ENCODE measurements at places on chromosomes 5 and 9.
A peak's percentile ranks its signal among the peaks of the same experiment; 100 is the strongest.

DNA sequence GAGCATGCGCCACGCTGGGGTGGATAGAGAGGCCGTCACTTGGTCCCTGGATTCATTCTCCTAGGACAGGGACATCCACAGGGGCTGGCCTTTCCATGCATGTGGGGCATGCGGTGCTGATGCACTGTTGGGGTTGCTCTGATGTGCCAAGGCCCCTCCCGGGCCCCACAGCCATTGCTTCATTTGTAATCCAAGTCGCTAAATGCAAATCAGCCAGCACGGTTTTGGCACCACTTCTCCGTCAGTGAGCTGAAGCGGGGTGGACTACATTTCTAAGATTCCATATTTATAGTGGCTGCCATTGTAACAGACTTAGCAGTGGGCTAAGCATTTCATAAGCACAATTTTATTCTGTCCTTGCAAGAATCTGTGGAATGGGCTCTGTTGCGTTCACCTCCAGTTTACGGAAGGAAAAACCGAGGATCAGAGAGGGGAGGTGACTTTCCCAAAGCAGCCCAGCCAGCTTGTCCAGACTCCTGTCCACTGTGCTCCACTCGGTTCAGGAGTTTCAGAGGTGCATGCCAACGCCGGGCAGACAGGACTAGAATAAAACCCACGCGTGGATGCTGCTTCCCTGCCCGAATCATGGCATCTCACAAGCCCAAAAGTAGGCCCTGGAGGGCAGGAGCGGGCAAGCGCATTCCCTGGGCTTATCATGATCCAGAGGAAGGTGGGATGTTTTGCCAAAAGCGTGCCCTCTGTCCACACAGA lies 102.6 kb upstream of the COL5A1 start:
- no peak for DNase-seq

GRCh38 chr5:152855441-152855840 lies 450.4 kb upstream of the NMUR2 start:
- no peak for DNase-seq

- DNase-seq = no peak
These were observed 373.9 kb downstream of the CHSY3 start for GRCh38 chr5:130278136-130278535.

- peak; percentile 62 for DNase-seq
These were observed 110.7 kb upstream of the RAD23B start for GRCh38 chr9:107172160-107172978.

DNA sequence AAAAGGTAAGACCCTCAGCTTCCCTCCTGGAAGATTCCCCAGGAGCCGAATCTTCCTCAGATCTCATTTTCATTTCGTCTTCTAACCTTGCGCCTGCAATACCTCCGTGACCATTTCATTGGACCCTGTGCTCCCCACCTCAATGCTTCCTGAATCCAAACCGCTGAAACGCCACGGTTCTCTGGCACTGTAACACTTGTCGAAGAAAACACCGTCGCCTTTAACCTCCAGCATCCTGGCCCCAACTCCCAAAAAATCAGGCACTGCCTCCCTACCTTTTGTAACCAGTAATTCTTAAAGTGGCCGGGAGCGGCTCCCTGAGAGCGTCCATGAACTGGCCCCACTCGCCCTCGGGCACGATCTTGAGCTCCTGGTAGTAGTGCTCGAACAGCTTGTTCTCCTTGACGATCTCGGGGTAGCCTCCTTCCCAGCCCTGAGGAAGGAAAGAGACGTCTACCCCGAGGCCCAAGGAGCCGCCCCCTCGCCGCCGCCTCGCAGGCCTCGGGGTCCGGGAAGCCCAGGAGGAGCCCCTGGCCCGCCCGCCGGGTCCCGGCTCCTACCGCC lies 438 bp downstream of the NSUN2 start:
- no peak for DNase-seq

- DNase-seq = peak; percentile 55
These were observed 18.2 kb downstream of the S100Z start for GRCh38 chr5:76867827-76868693.

GRCh38 chr5:158967541-158967940 lies 132.2 kb downstream of the EBF1 start:
- no peak for DNase-seq

- DNase-seq = no peak
These were observed 89.7 kb downstream of the DROSHA start for GRCh38 chr5:31442058-31442745.

DNA sequence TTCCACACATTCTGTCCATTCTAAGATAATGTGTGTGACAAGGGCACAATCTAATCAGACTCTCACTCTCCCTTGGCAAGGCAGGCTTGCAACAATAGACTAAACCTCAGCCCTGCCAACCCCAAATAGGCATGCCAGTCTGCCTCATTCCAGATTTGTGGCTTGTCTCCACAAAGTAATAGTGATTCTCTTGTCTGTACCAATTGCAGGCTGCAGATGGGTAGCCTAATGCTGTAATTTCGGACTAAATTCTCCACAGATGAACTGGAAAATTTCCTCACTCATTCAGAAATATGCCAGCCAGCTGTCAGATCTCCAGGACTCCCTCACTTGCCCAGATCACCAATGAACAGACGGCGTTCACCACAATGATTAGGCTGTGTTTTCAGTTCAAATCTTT lies 413.6 kb downstream of the ELAVL2 start:
- no peak for DNase-seq

- no peak for DNase-seq
These were observed 6.4 kb downstream of the SEPTIN8 start for GRCh38 chr5:132770476-132771159.

GRCh38 chr9:129626625-129627284 lies 792 bp downstream of the NTMT1 start:
- no peak for DNase-seq

DNA sequence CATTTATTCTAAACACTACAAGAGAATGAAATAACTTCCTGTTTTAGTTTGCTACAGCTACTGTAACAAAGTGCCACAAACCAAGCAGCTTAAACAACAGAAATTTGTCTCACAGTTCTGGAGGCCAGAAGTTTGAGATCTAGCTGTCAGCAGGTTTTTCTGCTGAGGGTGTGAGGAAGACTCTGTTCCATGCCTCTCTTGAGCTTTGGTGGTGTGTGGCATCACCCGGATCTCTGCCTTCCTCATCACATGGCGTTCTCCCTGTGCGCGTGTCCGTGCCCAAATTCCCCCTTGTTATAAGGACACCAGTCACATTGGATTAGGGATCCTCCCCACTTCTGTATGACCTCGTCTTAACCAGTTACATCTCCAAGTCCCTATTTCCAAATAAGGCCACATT lies 97.7 kb downstream of the CFAP95 start:
- DNase-seq = no peak

GRCh38 chr9:104997536-104997935 lies 69.6 kb upstream of the ABCA1 start:
- DNase-seq = no peak

DNA sequence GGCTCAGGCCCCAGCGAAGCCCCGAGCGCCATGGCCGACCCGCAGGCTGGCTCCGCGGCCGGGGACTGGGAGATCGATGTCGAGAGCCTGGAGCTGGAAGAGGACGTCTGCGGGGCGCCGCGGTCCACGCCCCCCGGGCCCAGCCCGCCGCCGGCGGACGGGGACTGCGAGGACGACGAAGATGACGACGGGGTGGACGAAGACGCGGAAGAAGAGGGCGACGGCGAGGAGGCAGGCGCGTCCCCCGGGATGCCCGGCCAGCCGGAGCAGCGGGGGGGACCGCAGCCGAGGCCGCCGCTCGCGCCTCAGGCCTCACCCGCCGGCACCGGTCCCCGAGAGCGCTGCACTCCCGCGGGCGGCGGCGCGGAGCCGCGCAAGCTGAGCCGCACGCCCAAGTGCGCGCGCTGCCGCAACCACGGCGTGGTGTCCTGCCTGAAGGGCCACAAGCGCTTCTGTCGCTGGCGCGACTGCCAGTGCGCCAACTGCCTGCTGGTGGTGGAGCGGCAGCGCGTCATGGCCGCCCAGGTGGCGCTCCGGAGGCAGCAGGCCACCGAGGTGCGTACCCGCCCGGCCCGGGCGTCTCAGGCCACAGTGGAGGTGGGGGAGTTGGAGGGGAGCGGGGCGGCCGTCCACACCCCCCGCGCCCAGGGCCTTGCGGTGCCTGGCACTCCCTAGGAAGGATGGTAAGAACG lies 1.6 kb downstream of the DMRT2 start:
- DNase-seq = no peak

- DNase-seq = no peak
These were observed 641 bp downstream of the ATP6V1G1 start for GRCh38 chr9:114588210-114588609.

- no peak for DNase-seq
These were observed 62.2 kb downstream of the RASEF start for GRCh38 chr9:83000765-83001164.

GRCh38 chr9:122816163-122816867 lies 12.1 kb downstream of the PDCL start:
- peak; percentile 43 for DNase-seq

- DNase-seq = no peak
These were observed 258.7 kb downstream of the TRIM32 start for GRCh38 chr9:116945817-116946216.

- DNase-seq = no peak
These were observed 69.3 kb downstream of the KIAA1958 start for GRCh38 chr9:112555844-112556482.

GRCh38 chr5:180586870-180587269 lies 4.4 kb downstream of the SCGB3A1 start:
- no peak for DNase-seq

DNA sequence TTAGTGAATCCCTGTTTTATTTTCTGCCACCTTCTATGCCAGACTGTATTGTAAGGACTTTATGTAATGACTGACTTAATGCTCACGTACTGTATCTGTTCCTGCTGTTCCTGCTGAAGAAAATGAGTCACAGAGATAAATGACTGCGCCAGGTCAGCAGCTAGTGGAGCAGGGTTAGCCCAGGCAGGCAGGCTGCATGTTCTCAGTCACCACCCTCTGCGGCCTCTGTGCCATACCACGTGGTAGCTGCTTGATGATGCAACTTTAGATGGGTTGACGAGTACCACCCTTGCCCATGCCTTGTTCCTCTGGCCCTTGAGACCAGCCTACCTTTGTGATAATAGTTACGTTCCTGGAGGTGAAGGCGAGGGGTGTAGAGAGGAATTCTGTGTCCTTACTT lies 161.9 kb downstream of the TRIO start:
- peak; percentile 23 for DNase-seq

- DNase-seq = no peak
These were observed 1.6 kb upstream of the PHYKPL start for GRCh38 chr5:178234121-178234749.

DNA sequence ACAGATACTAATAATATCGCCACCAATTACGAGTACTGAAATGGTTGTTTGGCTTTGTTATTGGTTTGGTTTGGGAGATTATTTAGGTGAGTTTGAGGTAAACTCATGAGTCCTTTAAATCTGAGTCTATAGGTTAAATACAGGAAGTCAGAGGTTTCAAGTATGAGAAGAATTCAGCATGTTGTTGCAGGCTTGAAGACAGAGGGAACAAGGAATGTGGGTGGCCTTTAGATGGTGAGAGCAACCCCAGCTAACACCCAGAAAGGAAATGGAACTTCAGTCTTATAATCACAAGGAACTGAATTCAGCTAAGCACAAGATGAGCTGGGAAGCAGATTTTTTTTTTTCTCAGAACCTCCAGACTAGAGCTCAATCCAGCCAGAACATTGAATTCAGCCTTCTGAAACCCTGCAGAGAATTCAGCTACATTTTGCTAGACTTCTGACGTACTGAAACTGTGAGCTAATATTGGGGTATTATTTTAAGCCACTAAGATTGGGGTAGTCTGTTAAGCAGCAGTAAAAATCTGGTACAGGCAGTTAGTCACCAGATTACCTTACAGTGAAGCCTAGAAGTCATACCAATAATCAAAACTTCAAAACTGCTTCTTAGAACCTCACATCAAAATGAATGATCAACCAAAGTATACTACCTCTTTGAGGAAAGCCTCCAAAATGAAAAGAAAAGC lies 216.0 kb upstream of the PUM3 start:
- no peak for DNase-seq

GRCh38 chr9:5698810-5699556 lies 70.1 kb downstream of the RIC1 start:
- no peak for DNase-seq

- DNase-seq = no peak
These were observed 351.9 kb upstream of the TNC start for GRCh38 chr9:115469841-115470240.

GRCh38 chr5:19270153-19270552 lies 717.8 kb downstream of the CDH18 start:
- DNase-seq = no peak

DNA sequence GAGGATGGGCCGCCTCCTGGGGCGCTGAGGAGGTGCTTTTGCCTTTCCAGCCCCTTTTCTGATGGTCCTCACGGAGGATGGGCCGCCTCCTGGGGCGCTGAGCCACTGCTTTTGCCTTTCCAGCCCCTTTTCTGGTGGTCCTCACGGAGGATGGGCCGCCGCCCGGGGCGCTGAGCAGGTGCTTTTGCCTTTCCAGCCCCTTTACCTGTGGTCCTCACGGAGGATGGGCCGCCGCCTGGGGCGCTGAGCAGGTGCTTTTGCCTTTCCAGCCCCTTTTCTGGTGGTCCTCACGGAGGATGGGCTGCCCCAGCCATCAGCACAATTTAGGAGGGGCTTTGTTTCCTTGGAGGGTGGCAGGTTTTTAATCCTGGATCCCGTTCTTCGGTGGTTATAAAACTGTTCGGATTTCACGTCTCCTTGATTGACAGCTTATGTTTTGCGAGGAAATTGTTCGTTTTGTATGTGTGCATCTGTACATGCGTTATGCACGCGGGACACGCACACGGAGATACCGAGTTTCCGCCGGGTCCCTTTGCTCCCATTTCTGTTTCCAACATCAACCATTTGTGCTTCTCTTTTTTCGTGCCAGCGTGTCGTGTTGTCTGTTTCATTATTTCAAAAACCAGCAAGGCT lies 34.7 kb upstream of the SLC9A3 start:
- no peak for DNase-seq

GRCh38 chr9:98085944-98086343 lies 29.4 kb downstream of the NANS start:
- no peak for DNase-seq

DNA sequence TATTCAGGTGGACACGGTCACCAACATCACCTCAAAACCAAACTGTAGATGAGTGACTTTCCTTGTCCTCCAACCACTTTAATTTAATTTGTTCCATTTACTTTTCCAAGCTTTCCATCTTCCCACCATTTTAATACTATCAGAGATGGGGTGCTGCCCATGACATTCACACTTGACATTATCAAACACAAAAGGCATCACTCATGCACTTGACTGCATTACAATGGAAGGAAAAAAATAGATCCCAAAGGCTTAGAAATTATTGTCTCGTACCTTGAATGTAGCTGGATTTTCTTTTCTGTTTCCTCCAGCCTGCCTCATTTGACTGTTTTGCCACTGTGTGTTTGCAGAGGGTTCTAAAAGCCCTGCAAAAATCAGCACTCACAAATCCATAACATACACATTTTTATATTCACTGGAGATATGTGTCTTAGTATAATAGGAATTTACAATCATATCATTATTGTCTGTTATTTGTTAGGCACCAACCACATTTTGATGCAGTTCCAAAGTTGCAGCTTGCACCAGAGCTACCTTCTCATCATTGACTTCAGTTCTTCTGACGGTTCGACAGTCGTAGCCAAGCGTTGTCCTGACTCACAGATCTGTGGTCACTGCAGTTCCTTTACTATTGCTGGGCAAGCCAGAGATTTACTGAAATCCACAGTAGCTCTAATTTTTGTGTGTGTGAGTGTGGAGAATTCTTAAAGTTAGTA lies 712.3 kb upstream of the WWC1 start:
- DNase-seq = no peak

- no peak for DNase-seq
These were observed 473.6 kb upstream of the FTMT start for GRCh38 chr5:121378046-121378445.

GRCh38 chr9:18333157-18333556 lies 140.8 kb upstream of the ADAMTSL1 start:
- no peak for DNase-seq

Data from smooth muscle cell of the brain vasculature (primary cell).